ENCODE measurements at places on chromosomes 1 and 21. TPM values are rescaled to one million over a fixed set of nuclear protein-coding genes. Genes with fewer than 3 reads are reported as not detected.

SPATA1 gene
- total RNA-seq = 0.46 TPM

ZNF670 gene
- total RNA-seq = 0.72 TPM

HSD3B2 gene
- total RNA-seq = not detected

AQP10 gene
- total RNA-seq = 0.13 TPM

MLLT11 gene
- total RNA-seq = 4.5 TPM

INSRR gene
- under 0.01 TPM for total RNA-seq

CHIA gene
- total RNA-seq = not detected

LRRC71 gene
- total RNA-seq = not detected

FNBP1L gene
- 8.7 TPM for total RNA-seq

SMCP gene
- not detected for total RNA-seq

DDR2 gene
- total RNA-seq = 310 TPM

PRR9 gene
- 0.23 TPM for total RNA-seq

MCOLN3 gene
- total RNA-seq = 0.73 TPM

CD1E gene
- not detected for total RNA-seq

NDUFS2 gene
- 159 TPM for total RNA-seq

PDC gene
- not detected for total RNA-seq

WLS gene
- 163 TPM for total RNA-seq

NOS1AP gene
- not detected for total RNA-seq

SNRPE gene
- total RNA-seq = 24.8 TPM

Measured in smooth muscle cell of the pulmonary artery (primary cell).